ENCODE measurements at places on chromosomes 16 and 17.

- DNase-seq: no peak
These were observed 57.6 kb upstream of the KIF2B start for GRCh38 chr17:53765129-53765528.

GRCh38 chr17:2935632-2936031 lies 127.8 kb downstream of the OR1D5 start:
- DNase-seq: no peak

DNA sequence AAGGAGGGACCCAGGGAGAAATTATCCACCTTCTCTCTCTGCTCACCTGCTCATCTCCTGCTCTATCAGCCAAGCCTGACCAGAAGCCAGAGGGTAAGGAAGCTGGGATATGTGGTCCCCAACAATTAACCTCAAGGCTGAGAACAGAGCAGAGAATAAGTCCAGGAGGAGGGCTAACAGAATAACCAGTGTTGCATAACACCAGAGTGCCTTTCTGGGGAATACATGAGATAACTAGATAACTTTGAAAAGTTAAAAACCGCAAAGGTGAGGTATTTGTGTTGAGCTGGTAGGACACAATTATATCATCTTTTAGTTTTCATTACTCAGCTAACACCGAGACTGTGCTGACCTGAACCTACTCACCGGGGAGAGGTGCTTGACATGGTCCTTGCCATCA lies 180.8 kb downstream of the SALL1 start:
- DNase-seq: no peak

- no peak for DNase-seq
These were observed 18.8 kb upstream of the ZNF423 start for GRCh38 chr16:49874613-49875237.

- no peak for DNase-seq
These were observed 42.3 kb downstream of the CRLF3 start for GRCh38 chr17:30782206-30782605.
